Iris pigment epithelial cell (primary cell): ENCODE measurements at places on chromosomes 3 and 15.

- no peak for DNase-seq
Measured at GRCh38 chr15:64425221-64425620, 35.2 kb upstream of the ZNF609 start.

GRCh38 chr3:45705839-45706808 is 16.9 kb downstream of the SACM1L start:
- DNase-seq, result no peak

- DNase-seq, result no peak
Measured at GRCh38 chr15:90871716-90872485, 3.5 kb downstream of the FURIN start.

DNA sequence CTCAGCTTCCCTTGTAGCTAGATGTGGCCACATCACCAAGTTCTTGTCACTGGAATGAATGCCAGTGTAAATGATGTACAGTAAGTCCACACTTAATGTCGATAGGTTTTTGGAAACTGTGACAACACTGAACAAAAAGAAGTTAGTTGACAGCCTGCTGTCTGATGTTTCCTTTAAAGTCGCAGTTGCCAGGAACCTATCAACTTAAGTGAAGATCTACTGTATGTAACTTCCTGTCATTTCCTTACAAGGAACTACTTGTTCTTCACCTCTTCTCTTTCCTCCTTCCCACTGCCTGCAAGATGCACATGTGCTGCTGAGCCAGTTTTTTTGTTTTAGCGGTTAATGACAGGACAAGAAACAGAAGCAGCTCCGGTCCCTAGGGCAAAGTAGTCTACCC is 44.6 kb downstream of the HDGFL3 start:
- DNase-seq, result no peak
